ENCODE measurements at places on chromosomes 4 and X.

DNA sequence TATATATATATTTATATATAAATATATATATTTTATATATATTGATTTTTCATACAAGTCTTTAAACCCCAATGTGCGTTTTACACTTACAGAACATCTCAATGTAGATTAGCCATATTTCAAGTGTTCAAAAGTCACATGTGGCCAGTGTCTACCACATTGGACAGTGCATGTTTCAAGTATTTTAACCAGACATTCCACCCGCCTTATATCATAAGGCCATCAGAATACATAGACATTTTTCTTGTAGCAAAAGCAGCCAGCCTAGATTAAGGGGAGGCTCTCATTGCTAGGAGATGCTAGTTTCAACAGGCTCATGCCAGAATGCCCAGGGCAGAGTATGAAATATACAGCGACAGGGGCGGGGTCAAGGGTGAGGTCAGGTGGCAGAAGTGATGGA, 202.0 kb downstream of the NR3C2 start:
- DNase-seq = no peak

- no peak for DNase-seq
Observed at GRCh38 chr4:156962528-156962974, 9.0 kb downstream of the PDGFC start.

GRCh38 chr4:67084783-67085182, 460.5 kb downstream of the CENPC start:
- DNase-seq = no peak

DNA sequence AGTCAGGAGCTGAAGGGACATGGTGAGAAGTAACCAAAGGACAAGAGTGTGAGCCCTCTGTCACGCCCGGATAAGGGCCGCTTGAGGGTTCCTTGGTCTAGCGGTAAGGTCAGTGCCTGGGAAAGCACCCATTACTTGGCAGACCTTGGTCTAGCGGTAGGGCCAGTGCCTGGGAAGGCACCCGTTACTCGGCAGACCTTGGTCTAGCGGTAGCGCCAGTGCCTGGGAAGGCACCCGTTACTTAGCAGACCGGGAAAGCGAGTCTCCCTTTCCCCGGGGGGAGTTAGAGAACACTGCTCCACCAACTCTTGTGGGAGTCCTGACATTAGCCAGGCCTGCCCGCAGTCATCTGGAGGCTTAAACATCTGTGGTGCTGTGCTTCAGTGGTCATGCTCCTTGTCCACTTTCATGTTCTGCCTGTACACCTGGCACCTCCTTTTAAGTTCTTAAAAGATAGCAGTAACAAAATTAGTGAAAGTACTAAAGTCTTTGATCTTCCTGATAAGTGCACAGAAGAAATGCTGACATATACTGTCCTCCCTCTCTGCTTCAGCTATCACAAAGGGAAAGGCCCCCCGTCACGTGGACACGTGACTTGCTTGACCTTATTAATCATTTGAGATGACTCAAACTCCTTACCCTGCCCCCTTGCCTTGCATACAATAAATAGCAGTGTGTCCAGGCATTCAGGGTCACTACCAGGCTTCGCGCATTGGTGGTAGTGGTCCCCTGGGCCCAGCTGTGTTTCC, 9.3 kb upstream of the SEC24B start:
- DNase-seq = no peak
